ENCODE measurements at places on chromosomes 2 and 18.

GRCh38 chr2:86201671-86202335, 2.5 kb downstream of the MRPL35 start:
- DNase-seq: no peak

GRCh38 chr2:71409611-71410010, 43.8 kb upstream of the DYSF start:
- DNase-seq: no peak

DNA sequence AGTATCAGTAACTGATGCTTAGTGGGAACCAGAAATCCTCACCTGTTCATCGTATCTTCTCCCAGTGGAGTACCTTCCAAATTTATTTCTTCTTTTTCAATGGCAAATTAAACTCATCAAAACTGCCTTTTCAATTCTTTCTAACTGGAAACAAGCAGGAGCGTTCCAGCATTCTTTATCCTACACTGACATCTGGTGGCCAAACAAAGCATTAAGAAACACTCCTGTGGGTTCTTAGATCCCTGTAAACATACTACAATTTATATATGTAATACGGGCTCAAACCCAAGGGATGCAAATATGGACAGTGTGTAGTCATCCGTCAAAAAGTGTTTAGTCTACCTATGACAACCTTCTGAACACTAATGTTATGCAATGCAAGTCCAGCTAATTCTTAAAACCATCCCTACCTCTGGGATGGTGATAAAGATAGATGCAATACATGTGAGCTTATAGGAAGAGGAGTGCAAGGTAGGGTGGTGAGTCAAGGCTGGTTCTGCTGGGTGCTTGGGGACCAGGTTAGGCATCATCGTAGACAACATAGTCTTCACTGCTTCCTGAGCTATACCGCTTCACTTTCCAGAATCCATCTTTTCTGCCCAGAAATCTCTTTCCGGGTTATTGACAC, 375.0 kb downstream of the CTNNA2 start:
- no peak for DNase-seq

DNA sequence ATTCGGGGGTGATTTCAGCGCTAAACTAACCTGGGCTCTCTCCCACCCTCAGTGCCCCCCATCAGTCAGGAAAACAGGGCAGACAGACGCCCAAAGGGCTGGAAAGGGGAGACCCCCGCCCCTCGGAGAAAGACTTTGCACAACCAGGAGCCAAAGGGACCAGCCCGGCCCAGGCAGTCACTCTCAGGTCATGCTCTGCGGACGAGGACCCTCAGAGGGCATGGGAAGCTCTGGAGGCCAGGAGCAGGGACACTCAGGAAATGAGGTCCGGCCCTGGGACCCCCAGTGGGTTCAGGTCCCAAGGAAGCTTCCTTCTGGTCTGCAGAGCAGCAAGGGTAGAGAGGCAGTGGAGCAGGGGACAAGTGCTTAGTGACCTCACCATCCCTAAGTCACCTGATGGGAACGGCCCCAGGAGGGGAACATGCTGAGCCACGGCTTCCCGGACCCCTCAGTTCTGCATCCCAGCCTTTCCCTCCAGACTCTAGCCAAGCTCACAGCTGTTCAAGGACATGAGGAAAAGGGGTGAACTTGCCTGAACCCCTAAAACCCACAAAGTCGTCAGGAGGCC, 88.0 kb upstream of the GPC1 start:
- no peak for DNase-seq

- no peak for DNase-seq
Observed at GRCh38 chr2:68388358-68388757, 23.3 kb downstream of the PLEK start.

GRCh38 chr18:80044072-80044471, 9.8 kb downstream of the RBFA start:
- DNase-seq: no peak

DNA sequence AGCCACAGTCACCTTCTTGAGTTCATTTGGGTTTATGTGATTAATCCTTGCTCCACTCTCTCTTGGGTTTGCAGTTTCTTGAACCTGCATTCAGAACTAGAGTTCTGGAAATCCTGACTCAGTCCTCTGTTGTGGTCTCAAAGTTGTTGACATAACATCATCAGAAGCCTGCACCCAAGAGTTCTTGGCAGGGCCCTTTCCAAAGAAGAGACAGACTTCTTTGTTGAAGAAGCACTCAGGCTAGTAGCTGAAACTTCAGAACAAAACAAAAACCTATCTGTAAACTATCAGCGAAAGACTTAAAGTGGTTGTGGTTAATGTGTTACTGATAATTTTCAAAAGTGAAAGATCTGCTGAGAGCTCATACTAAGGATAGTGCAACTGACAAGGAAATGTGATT, 120.8 kb downstream of the FAM168B start:
- no peak for DNase-seq

GRCh38 chr2:178395295-178395694, 55.7 kb downstream of the PRKRA start:
- DNase-seq: no peak

DNA sequence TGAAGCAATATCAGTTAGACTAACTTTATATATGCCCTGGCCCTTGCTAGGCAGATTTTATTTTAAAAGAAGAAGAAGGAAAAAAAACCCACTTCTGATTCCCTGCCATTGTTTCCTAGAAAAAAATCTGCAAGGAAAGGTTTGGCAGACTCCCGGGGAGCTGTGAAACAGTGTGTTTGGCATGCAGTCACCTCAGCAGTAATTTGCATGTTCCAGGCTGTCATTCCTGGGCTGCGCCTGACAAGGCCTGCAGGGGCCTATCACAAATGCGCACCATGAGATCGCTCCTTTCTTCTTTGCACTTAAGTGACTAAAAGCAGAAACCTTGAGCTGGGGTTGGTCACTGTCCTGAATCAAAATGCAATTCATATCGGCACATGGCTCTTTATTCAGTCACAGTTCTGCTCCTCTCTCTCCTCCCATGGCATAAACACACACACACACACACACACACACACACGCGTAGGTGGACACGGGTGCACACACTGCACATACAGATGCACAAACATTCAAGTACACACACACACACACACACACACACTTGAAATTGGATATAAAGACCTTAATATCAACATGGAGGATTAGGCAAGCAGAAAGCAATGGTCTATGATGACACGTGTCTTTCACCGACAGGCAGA, 172.8 kb downstream of the MYT1L start:
- no peak for DNase-seq

DNA sequence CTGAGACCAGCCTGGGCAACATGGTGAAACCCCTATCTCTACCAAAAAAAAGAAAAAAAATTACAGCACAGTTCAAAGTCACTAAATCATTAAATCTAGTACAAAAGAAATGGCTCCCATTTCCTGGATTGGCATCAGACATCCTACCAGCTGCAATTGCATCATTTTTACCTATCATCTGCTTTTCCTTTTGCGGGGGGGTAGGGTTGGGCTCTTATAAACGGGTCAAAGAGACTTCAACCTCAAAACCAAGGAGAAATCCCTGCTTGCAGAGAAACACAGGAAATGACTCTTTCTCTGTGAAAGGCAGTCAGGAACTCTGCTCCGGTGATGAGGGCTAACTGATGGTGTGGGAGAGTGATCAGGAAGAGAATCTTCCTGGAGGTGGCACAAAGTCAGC, 45.3 kb upstream of the RFX8 start:
- no peak for DNase-seq

DNA sequence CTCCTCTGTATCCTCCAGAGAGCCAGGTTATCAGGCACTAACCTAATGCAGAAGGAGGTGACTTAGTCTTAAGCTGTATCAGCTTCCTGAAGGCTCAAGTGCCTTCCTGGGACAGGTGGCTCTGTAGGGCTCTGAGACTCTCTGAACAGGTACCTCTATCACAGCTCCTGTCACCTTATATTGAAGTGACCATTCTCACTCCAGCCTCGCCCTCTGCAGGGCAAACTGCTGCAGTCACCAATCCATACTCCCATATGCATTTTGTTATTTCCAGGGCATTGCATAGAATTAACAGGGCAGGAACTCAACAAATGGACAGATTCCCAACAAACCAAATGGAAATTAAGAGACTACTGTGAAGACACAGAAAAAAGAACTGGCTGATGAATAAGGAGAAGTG, 203.0 kb upstream of the REV1 start:
- DNase-seq: no peak

- DNase-seq: no peak
Observed at GRCh38 chr2:213065583-213066442, 85.6 kb downstream of the IKZF2 start.

GRCh38 chr2:44707945-44708660, 233.4 kb upstream of the SIX3 start:
- DNase-seq: no peak

DNA sequence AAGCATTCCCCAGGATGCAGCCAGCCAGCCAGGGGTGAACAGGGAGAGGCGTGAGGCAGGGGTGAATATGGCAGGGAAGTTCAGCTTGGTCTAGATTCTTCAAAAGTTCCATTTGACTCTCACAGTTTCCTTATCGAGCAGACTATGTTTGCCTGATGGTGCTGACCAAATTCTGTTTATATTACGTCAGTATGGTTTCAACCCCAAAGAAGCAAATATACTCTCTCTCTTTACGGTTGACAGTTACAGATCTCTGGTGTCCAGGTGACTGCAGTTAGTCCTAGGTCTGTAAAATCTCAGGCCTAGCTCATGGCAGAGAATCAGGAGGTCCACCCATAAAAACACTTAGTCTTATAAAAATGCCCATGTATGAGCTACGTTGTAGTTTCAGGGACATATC, 38.3 kb upstream of the DNMT3A start:
- peak; percentile 52 for DNase-seq

DNA sequence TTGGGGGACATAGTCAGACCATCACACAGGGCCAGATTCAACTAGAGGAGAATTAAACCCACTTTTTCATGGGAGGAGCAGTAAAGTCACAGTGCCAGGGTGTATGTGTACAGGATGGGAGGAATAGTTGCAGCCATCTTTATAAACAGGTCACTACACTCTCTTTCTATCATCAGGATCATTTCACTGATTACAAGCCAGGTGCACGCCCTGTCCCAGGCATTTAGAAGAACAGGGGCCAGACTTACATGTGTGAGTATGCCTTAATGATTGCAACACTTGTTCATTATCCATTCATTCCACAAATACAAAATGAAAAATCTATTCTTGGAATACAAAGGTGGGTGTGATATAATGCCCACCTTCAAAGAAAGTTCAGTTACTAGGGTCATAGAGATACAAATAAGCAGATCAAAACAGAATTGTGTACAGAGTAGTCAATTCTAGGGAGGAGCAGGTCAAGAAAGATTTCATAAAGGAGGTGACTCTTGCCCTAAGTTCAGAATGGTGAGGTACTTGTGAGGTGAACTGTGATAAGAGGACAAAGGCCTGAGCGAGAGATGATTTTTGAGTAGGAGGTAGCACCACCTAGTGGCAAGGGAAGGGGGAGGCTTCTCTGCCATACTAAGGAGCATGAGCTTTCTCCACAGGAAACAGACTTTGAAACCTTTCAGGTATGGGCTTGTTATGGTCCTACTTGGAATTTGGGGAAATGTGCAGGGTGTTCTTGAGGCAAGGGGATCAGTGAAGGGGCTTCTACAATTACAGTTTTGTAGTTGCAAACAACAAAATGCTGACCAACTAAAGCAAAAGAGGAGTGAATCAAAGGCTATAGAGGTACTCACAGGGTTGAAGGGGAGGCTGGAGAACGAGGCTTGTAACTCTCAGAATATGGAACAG, 156.3 kb downstream of the SUCLG1 start:
- DNase-seq: no peak

- no peak for DNase-seq
Observed at GRCh38 chr18:47284721-47285395, 33.4 kb upstream of the SKOR2 start.

- no peak for DNase-seq
Observed at GRCh38 chr2:23760736-23761135, 166.2 kb downstream of the ATAD2B start.

- no peak for DNase-seq
Observed at GRCh38 chr2:101119431-101119830, 31.8 kb downstream of the TBC1D8 start.

GRCh38 chr2:129681788-129682187, 297.7 kb upstream of the RAB6C start:
- DNase-seq: no peak

DNA sequence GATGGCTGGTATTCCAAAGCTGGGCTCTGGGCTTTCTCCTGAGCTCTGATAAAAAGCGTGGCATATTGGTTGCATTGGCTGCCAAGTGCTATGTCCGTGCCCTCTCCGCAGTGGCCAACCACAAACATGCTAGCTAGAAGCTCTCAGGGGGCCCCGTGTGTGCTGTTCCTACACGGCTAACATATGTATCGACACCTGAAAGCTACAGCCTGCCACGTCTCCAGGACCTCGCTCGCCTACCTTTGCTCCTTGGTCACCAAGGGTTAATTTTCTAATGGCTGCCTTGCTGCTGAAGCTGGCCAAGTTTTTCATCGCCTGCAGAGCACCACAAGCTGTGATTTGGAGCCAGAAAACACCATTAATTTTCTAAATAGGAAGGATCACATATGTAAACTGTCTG, 888.4 kb downstream of the BCL11A start:
- no peak for DNase-seq

DNA sequence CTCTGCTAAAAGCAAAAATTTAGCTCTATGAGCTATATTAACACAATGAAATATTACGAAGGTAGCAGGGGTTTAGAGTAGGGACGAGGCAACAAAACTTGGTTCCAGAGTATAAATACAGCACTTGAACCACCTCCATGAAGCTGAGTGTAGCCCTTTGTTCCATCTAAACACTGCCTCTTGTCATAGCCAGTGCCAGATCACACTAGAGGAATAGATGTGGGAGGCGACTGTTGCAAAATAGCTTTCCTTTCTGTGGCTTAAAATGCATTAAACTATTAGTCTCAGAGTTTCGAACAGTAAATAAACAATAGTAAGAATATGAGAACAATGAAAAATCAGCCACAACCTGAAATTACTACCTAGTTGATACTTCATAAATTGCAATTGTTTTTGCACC, 29.8 kb downstream of the PIEZO2 start:
- no peak for DNase-seq

DNA sequence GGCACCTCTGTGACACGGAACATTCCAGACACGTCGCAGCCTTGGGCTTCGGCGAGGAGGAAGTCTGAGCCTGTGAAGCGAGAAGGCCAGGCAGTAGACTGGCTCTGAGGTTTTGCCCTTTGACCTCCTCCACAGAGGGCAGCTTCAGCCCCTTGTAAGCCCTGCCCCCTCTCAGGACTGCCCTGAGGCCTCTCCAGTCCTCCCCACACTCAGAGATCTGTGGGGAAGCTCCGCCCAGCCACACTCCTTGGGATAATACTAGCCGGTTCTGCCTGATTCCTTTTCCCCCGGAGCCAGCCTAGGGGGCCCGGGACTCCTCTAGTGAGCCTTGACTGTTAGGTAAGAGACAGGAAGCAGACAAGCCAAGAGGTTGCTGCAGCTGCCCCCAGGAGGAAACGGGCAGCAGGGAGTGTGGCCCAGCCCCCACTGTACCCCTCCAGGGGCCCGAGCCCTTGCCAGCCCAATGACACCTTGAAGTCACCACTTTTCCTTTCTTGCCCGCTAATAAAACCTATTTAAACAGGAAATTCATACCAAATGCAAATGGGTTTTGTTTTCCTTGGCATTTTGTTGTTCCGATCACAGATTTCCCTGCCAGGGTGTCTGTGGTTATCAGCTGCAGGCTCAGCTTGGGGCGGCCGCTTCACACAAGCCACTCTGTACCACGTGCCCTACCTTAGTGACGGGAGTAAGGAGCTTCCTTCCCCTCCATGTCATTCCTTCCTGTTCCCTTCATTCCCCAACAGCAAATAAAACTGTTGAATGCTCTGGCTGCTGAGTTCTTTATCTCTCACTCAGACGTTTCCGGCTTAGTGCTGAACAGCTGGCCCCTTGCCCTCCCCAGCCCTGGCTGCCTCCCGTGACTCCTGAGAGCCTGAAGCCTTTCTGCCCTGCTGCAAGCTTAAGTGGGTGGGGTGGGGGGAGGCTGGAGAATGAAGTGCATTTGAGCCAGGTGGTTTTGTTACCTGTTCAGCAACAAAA, 124.7 kb downstream of the CABLES1 start:
- peak; percentile 48 for DNase-seq
